Stimulated activated CD8-positive, alpha-beta memory T cell treated with anti-CD3 and anti-CD28 coated beads, Interleukin-4, amount 100 ng/mL, for 48 hours (primary cell): ENCODE measurements at places on chromosomes 2 and 18.

- no peak for DNase-seq
These were observed 34.2 kb downstream of the TMEM17 start for GRCh38 chr2:62471816-62472215.

DNA sequence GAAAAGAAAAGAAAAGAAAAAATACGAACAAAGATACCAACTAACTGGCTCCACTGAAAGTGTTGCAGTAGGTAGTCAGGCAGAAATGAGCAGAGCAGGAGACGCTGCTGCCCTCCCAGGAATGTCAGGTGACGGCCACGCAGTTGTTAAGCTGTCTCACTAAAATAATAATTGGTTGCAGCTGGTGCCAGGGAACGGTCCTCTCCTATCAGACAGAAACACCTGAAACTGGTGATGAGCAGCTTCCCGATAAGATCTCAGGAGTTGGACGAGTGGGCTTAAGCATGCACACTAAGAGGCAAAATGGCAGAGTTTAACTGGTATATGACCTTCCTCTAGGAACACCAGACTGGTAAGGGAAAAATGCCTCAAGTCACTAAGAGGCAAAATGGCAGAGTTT is 611.1 kb downstream of the ZEB2 start:
- DNase-seq, result no peak

GRCh38 chr2:112310906-112311305 is 35.5 kb downstream of the ZC3H6 start:
- no peak for DNase-seq

DNA sequence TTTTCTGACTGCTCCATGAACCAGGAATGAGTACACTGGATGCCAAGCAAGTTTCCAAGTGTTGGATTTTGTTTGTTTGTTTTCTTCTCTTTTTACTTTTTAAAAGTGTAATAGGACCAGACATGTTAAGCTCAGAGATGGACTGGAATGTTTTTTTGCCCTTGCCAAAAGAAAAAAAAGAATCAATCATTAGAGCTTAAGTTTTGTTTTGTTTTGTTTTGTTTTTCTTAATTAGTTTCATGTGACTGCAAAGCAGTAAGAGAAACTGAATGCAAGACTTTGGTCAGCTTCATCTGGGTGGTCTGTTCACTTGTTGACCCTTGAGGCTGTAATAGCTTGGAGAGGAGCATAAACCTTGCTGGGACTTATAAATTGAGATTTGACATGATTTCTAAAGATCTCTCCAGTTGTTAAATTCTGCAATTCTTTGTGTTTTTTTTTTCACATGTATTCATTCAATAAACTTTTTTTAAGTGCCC is 42.4 kb upstream of the SLC1A4 start:
- DNase-seq, result no peak

- no peak for DNase-seq
These were observed 59.3 kb downstream of the ARHGEF33 start for GRCh38 chr2:38948995-38949394.

- DNase-seq, result no peak
These were observed 332.6 kb downstream of the SUCLG1 start for GRCh38 chr2:84126530-84126929.

GRCh38 chr2:70855667-70856066 is 20.1 kb upstream of the CD207 start:
- no peak for DNase-seq

DNA sequence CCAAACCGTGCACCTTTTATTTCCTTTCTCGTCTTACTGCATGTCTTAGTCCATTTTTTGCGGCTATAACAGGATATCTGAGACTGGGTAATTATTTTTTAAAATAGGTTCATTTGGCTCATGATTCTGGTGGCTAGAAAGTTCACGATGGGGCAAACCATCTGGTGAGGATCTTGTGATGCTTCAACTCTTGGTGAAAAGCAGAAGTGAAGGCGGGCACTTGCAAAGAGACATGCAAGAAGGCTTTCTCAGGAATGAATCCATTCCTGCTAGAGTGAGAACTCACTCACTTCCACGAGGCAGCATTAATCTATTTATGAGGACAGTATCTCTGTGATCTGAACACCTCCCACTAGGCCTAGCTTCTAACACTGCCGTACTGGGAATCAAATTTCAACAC is 327.1 kb upstream of the RBMS1 start:
- no peak for DNase-seq

DNA sequence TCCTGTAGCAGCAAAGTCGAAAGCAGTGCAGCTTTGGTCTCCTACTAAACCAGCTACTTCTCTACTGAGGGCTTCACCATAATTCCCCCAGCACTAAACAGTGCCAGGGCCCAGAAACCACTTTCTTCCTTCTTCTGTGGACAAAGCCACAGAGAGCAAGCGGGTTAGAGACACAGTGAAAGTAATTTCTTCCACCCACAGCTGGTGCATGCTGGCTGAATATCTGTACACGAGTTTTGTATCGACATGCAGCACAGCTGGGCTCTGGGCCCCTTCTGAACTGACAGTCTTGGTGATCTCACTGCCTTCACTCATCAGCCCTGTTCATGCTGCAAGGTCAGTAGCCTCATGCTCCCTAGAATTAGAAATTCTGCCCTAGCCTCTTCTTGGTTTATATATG is 74.0 kb upstream of the SULT1C3 start:
- DNase-seq, result no peak

DNA sequence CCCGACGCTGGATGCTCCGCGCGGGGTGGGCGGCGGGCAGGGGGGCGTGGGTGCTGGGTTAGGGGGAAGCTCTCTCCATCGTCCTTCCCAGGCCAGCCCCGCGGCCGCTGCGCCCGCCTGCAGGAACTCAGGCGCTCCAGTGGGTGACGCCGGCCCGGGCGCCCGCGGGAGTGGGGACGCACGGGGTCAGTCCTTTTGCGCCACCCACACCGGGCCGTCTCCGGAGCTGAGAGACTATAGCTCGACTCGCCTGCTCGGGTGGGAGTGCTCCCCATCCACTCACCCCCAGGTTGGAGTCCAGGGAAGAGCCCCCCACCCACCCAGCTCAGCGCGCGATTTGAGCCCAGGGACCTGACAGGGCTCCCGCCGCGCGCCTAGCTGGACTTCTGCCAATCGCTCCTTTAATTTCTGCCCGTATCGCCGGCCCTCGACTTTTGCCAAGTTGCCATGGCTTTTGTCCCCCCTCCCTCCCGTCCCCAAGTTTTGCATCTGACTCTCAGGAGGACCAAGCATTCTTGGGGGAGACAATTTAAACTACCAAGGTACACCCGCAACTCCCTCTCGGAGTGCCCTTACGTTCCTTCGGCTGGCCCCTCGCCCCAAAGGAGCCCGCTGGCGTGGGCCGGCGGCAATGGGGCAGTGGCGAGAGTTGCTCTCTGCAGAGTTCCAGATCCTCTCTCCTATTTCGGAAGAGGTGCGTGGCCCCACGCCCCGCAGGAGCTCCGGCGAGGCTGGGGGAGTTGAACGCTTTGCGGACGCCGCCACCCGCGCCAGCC is 205.8 kb upstream of the SMAD2 start:
- no peak for DNase-seq

GRCh38 chr2:163474889-163475288 is 260.9 kb downstream of the FIGN start:
- DNase-seq, result no peak

- no peak for DNase-seq
These were observed 72.0 kb downstream of the ZNF521 start for GRCh38 chr18:25279961-25280360.

GRCh38 chr2:239169311-239170048 is 231.3 kb downstream of the HDAC4 start:
- DNase-seq, result no peak

- peak; percentile 94 for DNase-seq
These were observed 32.7 kb downstream of the LPIN1 start for GRCh38 chr2:11778923-11779757.

- DNase-seq, result peak; percentile 78
These were observed 13.1 kb upstream of the ACTR3 start for GRCh38 chr2:113876503-113877387.

DNA sequence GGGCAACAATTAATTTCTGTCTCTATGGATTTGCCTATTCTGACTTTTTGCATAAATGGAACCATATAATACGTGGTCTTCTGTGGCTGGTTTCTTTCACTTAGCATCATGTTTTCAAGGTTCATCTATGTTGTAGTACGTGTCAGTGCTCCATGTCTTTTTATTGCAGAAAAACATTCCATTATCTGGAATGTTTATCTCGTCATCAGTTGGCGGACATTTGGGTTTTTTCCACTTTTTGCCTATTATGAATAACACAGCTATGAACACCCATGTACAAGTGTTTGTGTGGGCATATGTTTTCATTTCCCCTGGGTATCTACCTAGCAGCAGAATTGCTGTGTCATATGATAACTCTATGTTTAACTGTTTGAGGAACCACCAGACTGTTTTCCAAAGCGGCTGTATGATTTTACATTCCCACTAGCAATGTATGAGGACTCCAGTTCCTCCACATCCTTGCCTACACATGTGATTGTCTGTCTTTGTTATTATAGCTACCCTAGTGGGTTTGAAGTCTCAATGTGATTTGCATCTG is 49.9 kb downstream of the MYO7B start:
- DNase-seq, result no peak

- DNase-seq, result no peak
These were observed 799 bp downstream of the CYTIP start for GRCh38 chr2:157443090-157443489.

GRCh38 chr2:187126247-187127005 is 277.5 kb upstream of the ZSWIM2 start:
- no peak for DNase-seq

DNA sequence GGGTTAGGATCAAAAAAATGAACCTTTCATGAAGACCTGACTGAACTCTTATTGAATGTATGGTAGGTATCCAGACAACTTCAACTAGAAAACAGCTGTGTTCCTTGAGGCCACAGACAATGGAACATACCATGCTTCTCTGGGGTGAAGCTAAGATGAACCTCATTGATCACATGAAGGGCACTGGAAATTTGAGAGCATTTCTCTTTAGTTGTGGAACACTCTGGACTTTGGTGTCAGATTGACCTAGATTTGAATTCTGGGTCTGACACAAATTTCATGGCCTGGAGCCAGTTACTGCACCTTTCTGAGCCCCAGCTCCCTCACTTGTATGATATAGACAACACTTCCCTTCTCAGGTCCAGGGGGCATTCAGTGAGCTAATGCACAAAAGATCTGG is 411.2 kb upstream of the ID2 start:
- DNase-seq, result no peak

GRCh38 chr2:9552219-9553178 is 3.1 kb downstream of the ADAM17 start:
- no peak for DNase-seq

GRCh38 chr2:71788186-71788525 is 334.8 kb downstream of the DYSF start:
- peak; percentile 5 for DNase-seq

DNA sequence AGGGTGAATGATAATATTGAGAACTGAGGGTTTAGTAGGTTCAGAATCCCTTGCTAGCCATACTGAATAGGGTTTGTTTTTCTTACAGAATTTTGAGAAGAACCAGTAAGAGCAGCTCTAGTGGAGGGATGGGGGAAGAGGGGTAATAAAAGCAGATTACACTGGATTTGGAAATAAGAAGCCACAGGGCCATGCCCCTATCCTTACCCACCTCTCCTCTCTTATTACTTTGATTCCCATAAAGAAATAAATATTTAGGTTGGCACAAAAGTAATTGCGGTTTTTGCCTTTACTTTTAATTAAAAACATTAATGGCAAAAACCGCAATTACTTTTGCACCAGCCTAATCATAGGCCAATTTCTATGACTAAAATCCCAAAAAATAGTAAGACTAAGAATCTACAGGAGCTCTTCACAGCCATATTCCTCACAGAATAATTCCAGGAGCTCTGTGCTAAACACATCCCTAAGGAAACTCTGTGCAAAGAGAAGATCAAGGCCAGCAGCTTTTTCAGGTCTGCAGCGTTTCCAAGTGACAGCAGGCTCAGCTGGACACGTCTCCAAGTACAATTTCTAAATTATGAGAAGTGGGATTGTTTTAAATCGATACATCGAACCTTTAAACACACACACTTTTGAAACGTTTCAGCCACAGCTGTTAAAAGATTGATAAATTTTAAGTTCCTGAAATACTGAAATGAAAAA is 58.4 kb upstream of the RTN4 start:
- no peak for DNase-seq

- no peak for DNase-seq
These were observed 29.5 kb upstream of the SMAD7 start for GRCh38 chr18:48979944-48980890.

DNA sequence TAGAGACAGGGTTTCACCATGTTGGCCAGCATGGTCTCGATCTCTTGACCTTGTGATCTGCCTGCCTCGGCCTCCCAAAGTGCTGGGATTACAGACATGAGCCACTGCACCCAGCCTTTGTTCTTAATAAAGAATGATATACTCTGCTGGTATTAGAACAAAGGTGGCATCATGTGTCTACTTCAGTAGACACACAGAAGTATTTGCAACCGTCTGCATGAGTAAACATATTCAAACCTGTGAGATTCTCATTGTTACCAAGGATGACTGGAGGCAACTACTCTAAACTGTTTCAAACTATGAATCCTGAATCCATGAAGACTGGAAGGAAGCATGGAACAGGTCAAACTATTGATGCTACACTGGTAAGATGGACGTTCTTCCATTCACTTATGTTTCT is 32.1 kb downstream of the MBD2 start:
- DNase-seq, result no peak

DNA sequence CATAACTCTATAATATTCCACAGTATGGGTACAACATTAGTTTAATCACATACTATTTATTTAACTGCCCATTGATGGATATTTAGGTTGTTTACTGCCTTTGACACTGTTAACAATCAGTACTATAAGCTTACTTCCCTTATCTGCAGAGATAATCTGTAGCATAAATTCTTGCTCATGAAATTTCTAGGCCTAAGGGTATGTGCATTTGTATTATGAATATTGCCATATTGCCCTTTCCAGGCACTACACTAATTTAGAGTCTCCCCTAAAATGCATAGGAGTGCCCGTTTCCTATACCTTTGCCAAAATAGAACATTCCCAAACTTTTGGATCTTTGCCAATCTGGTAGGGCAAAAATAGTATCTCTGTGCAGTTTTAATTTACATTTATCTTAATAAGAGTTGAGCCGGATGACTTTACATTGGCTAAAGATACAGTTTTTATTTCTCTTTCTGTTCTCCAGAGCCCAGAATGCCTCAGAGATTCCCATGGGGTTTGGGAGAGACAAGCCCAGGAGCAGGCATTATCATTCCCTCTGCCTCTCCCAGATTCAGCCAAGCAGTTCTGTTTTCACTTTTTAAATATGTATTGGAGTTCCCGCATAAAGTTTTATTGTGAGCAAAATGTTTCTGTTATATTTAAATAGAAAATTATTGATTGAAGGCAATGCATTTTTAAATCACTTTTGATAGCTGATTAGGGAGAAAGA is 102.8 kb downstream of the CAPN13 start:
- DNase-seq, result no peak

- DNase-seq, result peak; percentile 76
These were observed 966 bp downstream of the ADCY3 start for GRCh38 chr2:24919037-24919505.

- DNase-seq, result peak; percentile 34
These were observed 150.5 kb upstream of the HS6ST1 start for GRCh38 chr2:128469203-128469602.

- no peak for DNase-seq
These were observed 105.9 kb downstream of the CERS6 start for GRCh38 chr2:168561991-168562390.
